ENCODE measurements at places on chromosomes 5 and 9. TPM values are rescaled to one million over a fixed set of nuclear protein-coding genes. Genes with fewer than 3 reads are reported as not detected.
A peak's percentile ranks its signal among the peaks of the same experiment; 100 is the strongest.

PCA3 gene
- total RNA-seq: not detected

HSPB3 gene
- not detected for total RNA-seq

CTXN3 gene
- total RNA-seq: not detected

GCNT1 gene
- total RNA-seq: 23.1 TPM

HTR4 gene
- not detected for total RNA-seq

SLC4A9 gene
- total RNA-seq: 0.54 TPM

C5orf52 gene
- total RNA-seq: not detected

COL15A1 gene
- 3.2 TPM for total RNA-seq

GRCh38 chr5:54837093-54837492 lies 148.3 kb downstream of the ESM1 start:
- no peak overlapping the region for H3K4me3 ChIP-seq
- no peaks in the 10 kb centered on the region for H3K27me3 ChIP-seq
- no peaks in the 10 kb centered on the region for H3K4me1 ChIP-seq
- H3K36me3 ChIP-seq: no peaks in the 10 kb centered on the region

DNA sequence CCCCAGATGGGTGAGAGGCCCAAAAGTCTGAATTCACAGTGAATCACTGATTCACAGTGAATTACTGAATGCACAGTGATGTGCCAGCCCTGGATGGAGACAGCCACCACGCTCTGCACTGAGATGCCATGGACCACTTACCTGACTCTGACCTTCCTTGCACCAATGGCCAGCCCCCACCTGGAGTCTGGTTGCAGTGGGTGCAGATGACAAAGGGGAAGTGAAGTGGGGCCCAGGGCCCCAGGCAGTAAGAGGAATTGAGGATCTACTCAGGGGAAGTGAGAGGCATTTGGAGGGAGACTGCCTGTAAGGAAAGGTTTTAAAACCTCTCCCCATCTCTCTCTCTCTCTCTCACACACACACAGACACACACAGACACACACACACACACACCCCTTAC lies 412.1 kb downstream of the CYLC2 start:
- H3K27ac ChIP-seq: no peak overlapping the region
- no peaks in the 10 kb centered on the region for H3K4me1 ChIP-seq
- H3K36me3 ChIP-seq: no peaks in the 10 kb centered on the region
- no peak overlapping the region for H3K4me3 ChIP-seq

DNA sequence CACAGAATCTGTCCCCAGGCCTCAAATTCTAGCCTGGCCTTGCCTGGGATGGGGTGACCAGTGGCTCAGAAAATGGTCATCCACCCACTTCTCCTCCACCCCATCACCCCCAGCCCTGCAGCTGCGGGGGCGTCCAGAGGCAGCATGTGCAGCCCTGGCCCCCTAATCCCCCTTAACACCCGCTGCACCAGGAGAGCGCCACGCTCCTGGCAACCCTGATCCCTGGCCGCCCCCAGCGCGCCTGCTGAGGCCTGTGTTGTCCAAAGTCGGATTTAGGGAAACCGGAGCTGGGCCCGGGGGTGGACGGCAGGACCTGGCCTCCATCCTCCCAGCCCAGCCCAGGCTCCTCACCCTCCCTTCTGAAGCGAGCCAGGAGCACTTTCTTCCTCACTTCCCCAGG lies 22.0 kb downstream of the NR5A1 start:
- no peaks in the 10 kb centered on the region for H3K36me3 ChIP-seq
- no peak overlapping the region for H3K27ac ChIP-seq
- DNase-seq: no peak
- H3K4me1 ChIP-seq: peaks cover 4% of the 10 kb centered on the region
- no peaks in the 10 kb centered on the region for H3K27me3 ChIP-seq

DNA sequence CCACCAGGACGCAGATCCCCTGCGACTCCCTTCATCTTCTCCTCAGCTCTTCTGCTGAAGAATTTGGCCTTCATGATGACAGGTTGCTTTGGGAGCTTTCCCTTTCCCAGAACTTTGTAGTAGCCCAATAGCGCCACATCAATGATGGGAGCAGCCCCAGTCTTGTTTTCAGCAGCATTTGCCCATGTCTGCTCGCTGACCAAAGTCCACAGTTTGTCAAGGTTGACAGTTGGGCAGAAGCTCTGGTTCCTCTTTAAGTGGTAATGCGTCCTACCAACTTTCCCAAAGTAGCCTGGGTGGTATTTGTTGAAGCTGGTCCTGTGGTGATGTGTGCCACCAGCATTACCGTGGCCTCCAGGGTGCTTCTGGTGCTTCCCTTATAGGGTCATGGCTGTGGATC lies 62.2 kb downstream of the GCNT4 start:
- H3K27ac ChIP-seq: no peak overlapping the region
- DNase-seq: no peak
- H3K4me3 ChIP-seq: no peak overlapping the region
- H3K27me3 ChIP-seq: no peaks in the 10 kb centered on the region
- H3K4me1 ChIP-seq: no peaks in the 10 kb centered on the region

DNA sequence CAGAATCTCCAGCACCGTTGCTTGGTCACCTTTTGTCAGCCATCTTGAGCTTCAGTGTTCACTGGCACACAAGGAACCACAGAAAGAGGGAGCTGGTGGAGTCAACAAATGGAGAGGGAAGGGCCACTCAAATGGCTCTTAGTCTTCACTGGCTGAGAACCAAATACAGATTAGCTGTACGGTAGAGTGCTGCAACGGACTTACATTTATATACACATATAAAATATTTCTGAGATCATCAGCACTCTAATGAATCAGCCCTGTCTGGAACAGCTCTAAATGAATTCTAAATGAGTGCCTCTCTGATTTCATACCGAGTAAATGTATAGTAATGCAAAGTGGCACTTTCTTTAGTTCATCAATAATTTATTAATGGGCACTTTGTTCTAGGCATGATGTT lies 24.8 kb downstream of the KCTD16 start:
- peaks cover 11% of the 10 kb centered on the region for H3K4me1 ChIP-seq
- no peaks in the 10 kb centered on the region for H3K36me3 ChIP-seq
- DNase-seq: no peak
- no peak overlapping the region for H3K27ac ChIP-seq
- no peak overlapping the region for H3K4me3 ChIP-seq

DNA sequence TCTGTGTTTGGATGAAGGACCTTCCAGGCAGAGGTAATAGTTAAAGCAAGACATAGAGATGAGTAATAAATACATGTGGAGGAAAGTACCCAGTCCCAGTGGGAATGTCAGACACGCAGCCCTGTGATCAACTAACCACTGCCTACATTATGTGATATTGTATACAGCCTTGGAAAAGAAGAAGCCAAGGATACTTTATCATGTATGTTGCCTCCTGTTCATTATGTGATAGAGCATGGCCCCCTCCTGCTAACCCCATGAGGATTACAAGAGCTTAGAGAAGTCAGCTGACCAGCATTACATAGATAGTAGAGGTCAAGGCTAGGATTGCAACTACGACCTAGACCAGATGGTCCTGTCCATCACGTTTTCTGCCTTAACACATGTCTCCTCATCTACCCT lies 497.0 kb upstream of the TNC start:
- no peak overlapping the region for H3K27ac ChIP-seq
- no peak overlapping the region for H3K4me3 ChIP-seq
- no peaks in the 10 kb centered on the region for H3K4me1 ChIP-seq
- no peaks in the 10 kb centered on the region for H3K36me3 ChIP-seq

DNA sequence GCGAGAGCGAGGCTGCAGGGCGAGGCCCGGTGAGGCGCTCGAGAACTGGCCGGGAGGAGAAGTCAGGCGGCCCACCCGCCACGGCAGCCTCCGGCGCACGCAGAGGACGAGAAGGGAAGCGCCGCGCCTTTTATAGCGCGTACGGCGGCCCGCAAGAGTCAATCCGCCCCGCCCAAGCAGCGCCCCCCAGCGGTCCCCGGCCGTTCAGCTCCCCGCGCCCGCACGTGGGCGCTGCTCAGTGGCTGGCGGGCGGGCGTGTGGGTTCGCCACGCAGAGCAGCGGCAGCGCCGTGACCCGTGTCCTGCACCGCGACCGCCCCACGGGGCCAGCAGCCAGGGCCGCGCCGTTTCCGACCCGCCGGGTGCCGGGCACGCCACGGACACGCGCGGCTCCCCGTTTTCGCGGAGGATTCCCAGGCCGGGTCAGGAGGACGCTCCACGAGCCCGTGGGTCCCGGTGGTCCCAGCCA lies 14.6 kb downstream of the LCN10 start:
- no peaks in the 10 kb centered on the region for H3K27me3 ChIP-seq
- peak overlapping the region; percentile 77 for H3K4me3 ChIP-seq
- DNase-seq: peak; percentile 96

GRCh38 chr9:13427587-13427986 lies 148.1 kb upstream of the MPDZ start:
- H3K27me3 ChIP-seq: no peaks in the 10 kb centered on the region
- H3K27ac ChIP-seq: no peak overlapping the region
- no peak for DNase-seq

DNA sequence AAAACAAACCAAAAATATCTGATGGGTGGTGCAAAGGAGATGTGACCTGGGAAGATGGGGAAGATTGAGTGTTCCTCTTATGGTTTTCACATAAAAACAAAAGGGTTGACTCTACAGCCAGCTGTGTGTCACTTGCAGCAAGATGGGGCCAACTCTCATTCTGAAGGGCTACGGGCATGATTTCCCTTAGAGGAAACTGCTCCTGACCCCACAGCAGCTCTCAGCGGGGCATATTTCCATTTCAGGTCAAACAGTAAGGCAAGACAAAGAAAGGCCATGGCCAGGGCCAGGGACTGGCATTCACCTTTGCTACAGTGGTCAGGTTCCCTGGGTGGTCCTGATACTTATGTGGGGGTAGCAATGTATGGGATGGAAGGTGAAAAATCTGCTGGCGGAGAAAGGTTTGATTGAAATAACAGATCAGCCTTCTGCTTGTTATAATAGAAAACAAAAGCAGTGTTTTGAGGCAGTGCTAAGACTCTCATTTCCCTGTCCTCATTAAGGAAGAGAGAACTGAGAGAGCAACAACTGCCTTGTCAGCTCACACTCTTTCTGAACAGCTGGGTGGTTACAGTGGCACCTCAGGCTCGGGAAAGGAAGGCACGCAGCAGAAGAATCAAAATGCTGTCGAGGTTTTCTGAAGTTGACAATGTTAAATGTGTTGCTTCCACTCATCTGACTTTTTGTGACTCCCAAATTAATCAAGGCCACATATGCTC lies 120.7 kb upstream of the PCA3 start:
- H3K27ac ChIP-seq: peak overlapping the region; percentile 20
- peak; percentile 72 for DNase-seq
- peaks cover 25% of the 10 kb centered on the region for H3K4me1 ChIP-seq
- H3K27me3 ChIP-seq: no peaks in the 10 kb centered on the region
